Sciatic nerve (tissue), 2 donors: ENCODE measurements at places on chromosomes 12 and 14.

DNA sequence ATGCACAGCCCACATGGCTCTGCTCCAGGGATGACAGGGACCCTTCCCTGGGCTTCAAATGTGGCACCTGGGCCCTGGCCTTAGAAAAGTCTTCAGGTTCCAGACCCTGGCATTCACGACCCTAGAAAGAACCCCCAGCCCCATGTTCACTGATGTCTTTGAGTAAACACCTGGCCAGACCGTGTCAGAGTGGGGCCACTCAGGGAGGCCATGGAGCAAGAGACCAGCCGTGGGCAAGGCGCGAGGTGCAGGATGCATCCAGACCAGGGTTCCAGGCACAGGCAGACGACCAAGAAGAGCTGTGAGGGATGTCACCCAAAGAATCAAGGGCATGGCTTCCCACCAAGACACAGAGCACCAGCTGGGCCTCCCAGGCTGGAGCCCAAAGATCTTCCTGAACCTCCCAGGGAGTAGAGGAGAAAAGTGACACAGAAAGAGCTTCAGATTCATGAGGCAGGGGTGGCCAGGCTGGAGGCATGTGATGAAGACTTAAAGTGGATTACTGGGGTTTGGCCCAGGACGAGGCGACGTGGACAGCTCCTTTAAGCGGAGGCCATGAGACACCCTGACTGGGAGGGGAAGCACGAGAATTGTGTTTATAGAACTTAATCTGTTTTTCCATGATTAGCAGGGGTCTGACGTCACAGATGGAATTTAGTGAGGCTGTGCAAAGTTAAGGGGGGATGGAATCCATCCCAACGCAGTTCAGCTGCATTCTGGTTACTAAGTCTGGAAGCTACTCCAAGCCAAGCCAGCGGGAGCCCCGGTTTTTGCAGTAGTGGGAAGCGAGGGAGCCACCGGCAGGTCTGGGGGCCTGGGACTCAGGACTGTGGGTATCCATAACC, 61.6 kb downstream of the ARL6IP4 start:
- no peak for DNase-seq

DNA sequence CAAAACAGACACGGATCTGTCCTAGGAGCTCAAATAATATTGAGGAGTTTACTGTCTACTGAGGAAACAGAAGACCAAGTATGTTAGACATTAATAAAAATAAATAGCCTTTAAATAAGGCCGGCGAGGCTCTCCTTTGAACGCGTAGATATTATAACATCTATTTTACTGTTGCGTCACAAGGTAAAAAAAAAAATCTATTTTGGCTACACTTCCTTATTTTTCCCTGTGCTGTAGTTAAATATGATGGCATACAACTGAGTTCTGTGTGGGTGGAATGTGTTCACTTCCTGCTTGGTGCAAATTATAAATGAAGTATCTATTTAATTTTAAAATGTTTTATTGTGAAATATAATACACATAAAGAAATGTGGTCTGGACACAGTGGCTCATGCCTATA, 17.2 kb upstream of the RAD52 start:
- DNase-seq: no peak

GRCh38 chr12:14066021-14066420, 84.6 kb upstream of the GRIN2B start:
- no peak for DNase-seq

DNA sequence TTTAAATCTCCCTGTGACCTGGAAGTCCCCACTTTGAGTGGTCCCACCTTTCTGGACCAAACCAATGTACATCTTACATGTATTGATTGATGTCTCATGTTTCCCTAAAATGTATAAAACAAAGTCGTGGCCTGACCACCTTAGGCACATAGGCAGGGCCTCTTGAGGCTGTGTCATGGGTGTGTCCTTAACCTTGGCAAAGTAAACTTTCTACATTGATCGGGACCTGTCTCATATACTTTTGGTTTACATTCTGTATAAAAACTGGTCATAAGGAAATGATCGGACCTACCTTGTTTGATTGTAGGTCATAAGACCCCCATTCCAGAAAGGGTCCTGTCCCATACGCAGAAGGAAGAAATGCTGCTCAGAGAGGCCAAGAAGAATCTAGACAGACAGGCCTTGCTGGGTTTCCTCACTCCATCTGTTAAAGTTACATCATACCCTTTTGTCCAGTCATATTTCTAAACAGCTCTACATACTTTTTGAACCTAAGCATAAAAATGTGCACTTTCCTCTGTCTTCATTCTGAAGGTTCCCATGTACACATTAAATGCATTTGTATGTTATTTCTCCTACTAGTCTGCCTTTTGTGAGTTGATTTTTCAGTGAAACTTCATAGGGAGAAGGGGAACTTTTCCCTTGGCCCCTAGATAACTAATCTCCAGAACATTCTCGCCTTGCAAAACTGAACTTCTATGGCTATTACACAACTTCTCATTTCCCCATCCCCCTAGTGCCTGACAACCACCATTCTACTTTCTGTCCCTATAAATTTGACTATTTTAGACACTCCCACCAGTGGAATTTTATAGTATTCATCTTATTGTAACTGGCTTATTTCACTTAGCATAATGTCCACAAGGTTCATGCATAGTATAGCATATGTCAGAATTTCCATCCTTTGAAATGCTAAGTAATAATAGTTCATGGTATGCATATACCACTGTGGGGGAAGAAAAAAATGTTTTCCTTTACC, 30.2 kb upstream of the CPM start:
- DNase-seq: no peak
